GM13977 (cell line): ENCODE measurements at places on chromosomes 6 and 20.

DNA sequence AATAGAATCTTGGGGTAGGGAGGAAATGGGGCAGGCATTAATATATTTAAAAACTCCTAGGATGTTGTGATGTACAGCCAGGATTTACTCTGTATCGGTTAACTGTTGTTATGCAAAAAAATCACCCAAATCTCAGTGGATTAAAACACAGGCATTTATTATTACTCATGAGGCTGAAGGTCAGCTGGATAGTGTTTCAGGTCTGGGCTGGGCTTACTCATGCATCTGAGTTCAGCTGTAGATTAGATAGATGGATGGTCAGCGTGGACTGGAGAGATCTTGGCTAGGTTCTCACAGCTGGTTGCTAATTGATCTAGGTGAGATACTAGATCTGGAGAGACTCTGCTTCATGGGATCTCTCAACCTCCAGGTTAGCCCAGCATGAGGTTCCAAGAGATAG is 131.4 kb downstream of the BTBD3 start:
- DNase-seq = no peak

GRCh38 chr6:131015630-131016263 is 47.3 kb downstream of the EPB41L2 start:
- no peak for DNase-seq

- no peak for DNase-seq
Observed at GRCh38 chr6:1700278-1700967, 90.7 kb downstream of the FOXC1 start.

GRCh38 chr6:163354085-163354484 is 60.4 kb upstream of the QKI start:
- no peak for DNase-seq

GRCh38 chr6:12955956-12956355 is 239.4 kb downstream of the PHACTR1 start:
- DNase-seq = no peak

GRCh38 chr20:59822291-59823029 is 111.0 kb downstream of the SYCP2 start:
- no peak for DNase-seq

DNA sequence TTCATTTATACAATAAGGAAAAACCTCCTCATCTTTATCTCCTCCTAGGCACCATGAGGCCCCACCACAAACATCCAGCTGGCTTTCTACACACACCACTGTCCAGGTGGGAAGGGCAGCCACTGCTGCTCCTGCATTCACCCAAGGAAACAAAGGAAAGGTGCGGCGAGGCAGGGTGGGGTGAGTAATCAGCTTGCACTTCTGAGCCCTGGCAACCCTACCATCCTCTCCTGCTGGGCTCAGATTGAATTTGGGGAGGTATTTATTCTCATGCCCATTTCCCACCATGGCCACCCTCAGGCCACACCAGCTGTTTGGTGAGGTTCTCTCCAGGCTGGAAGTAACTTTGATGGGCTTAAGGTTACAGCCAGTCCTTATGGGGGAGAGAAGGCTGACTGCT is 31.2 kb upstream of the SPDEF start:
- DNase-seq = no peak

GRCh38 chr20:62382306-62383198 is 4.4 kb upstream of the RPS21 start:
- DNase-seq = peak; percentile 86

DNA sequence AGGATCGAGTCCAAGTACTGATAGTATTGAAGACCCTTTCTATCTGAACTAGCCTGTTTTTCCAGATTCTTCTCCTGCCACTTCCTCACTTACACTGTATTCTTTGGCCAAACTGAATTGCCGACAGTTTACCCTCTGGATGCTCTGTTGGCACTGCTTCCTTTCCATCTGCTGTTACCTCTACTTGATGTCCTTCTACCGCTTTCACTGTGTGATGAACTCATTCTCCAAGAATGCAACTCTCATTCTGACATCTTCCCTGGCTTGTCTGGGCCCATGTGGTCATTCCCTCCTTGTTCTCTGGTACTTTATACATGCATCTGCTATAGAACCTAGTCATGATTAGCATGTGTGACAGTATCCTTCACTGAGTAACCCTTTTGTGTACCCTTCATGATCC is 16.3 kb downstream of the RPRD1B start:
- no peak for DNase-seq

GRCh38 chr6:41679696-41680095 is 41.4 kb downstream of the MDFI start:
- DNase-seq = no peak

- DNase-seq = no peak
Observed at GRCh38 chr6:121780325-121781321, 345.2 kb downstream of the GJA1 start.

GRCh38 chr20:23367770-23368169 is 5.8 kb downstream of the GZF1 start:
- DNase-seq = no peak

DNA sequence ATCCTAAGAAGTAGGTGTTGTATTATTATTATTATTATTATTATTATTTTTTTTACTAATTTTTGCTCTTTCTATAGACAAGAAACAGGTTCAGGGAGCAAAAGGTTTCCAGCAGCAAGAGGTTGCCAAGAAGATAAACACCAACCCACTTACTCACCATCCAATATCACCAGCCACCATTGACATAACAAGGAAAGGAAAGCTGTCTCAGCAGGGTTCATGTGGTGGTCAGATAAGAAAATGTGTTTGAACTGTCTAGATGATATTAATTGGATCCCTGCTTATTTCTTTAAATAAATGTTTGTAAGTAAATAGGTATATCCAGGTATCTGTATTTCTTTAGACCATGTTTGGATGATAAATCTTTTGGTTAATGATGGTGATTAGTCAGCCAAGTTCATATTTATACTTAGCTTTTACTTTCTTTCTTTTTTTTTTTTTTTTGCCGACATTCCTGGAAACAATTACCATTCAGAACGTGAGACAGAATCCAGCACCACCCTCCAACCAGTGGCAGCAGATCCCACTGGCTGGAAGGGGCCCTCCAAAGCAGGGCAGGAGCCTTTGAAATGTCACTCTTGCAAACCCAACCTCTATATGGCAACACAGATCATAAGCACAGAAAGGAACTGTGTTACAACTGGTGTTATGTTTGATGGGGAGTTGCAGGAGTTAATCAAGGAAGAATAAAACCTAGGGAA is 139.2 kb upstream of the ECI2 start:
- DNase-seq = no peak

DNA sequence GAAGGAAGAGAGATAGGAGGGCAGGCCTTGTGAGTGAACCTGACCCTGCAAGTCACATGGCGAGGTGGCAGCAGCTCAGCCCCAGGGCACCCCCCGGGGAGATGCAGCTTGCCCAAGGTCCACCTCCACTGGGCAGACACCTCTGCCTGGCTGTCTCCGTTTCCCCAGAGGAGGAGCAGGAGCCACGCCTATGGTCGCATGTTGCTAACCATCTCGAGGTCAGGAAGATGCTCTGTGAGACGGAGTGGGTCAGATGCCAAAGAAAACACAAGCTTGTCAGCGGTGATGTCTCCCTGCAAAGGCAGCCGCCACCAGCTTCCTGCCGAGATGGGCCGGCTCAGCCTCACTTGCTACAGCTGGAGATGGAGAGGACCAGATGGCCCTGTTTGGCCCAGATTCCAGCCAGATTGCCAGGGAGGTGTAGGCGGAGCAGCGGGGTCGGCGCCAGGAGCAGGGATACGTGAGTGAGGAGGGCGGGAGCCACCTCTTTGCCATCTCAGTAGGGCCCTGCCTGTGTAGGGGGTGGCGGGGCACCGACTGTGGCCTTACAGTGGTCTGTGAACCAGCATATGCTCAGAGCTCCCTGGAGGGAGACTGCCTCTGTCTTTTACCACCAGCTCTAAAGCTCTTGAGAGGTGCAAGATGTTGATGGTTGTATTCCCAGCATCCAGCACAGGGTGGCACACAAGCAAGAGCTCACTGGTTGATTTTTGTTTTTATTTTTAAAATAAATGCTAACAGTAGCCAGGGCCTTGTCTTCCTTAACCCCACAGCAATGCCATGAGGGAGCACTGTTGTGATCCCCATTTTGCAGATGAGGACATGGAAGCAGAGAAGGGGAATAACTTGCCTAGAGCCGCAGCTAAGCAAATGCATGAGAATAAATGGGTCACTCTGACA is 42.9 kb upstream of the FAM83D start:
- DNase-seq = no peak

DNA sequence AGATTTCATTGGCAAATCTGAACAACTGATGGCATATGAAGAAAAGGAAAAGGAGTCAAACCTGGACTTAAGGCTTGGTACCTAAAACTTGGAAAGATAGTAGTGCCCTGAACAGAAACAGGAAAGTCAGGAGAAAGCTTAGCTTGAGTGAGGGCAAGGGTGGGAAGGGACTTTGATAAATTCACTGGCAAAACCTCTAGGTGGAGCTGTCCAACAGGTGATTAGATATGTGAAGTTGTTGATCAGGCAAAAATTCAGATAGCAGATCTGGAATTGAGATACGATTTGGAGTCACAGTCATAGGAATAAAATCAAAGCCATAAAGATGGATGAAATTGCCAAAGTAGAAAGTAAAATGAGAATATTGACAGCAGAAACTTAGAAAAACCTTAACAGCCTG is 16.1 kb upstream of the ZNF292 start:
- DNase-seq = peak; percentile 53

DNA sequence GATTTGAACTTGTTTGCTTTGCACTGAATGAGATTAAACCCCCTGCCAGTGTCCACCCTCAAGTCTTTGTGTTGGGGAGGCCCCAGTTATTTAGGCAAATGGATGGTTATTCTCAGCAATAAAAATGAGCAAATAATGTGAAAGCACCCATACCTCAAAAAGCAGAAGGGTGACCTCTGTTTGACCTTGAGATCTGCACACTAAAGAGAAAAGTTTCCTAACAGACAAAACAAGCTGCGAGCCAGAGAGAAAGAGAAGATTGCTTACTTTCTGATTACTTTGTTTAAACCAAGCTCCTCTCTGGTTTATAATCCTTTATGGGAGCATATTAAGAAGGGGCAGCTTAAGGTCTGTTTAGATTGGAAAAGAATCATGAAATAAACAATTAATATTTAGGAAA is 30.4 kb upstream of the TRERF1 start:
- no peak for DNase-seq

- no peak for DNase-seq
Observed at GRCh38 chr6:7773322-7773721, 47.4 kb downstream of the BMP6 start.

- DNase-seq = no peak
Observed at GRCh38 chr6:157454762-157455714, 74.0 kb downstream of the ZDHHC14 start.

DNA sequence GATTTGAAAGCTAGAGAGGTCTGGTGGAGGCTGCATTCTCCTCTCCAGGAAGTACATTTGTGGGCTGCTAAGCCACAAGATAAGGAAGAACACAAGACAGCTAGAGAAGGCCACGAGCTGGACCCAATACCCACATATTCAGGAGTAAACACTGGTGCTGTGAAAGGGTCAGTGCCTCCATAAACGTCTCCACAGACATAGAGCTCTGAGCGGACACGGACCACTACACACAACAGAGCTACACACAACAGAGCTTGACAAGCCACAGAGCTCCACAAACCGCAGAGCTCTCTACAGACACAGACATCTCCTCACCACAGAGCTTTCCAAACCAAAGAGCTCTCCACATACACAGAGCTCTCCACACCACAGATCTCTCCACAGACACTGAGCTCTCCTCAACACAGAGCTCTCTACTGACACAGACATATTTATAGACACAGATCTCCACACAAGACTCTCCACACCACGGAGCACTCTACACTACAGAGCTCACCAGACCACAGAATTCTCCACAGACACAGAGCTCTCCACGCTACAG is 51.9 kb downstream of the ERMARD start:
- no peak for DNase-seq

GRCh38 chr6:18741741-18742140 is 354.6 kb downstream of the RNF144B start:
- no peak for DNase-seq

DNA sequence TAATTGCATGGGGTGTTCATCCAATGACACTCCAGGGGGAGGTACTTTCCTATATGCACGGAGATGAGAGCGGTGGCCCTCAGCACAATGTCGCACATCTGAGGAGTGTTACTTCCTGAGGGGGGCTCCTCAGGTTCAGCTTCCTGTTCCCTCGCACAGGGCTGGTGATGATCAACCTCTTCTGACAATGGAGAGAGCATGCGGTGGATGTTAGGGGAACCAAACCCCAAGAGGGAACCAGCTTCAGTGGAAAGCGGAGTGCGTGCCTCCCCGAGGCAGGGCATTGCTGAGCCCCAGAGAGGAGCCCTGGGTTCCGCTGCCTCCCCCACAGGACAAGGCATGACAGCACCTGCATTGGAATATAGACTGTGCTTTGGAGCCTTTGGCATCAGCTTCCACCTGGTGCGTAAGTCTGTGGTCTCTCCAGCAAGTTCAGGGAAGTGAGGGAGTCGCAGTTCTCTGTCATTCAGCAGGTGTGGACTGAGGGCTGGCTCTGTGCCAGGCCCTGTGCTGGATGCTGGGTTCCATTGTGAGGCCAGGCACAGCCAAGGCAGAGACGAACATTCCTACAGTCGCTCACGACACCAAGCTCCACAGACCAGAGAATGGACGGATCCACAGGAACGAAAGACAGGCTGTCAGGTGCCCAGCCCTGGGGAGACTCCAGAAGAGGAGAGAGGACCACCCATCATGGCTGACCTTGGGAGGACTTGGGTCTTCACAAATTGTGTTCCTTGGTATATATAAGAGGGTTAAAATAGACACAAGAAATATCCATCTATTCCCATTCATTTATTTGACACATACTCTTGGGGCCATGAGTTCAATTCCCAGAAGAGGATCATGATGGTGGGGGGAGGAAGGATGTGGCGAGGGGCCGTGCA is 3.9 kb upstream of the ZNF831 start:
- no peak for DNase-seq

DNA sequence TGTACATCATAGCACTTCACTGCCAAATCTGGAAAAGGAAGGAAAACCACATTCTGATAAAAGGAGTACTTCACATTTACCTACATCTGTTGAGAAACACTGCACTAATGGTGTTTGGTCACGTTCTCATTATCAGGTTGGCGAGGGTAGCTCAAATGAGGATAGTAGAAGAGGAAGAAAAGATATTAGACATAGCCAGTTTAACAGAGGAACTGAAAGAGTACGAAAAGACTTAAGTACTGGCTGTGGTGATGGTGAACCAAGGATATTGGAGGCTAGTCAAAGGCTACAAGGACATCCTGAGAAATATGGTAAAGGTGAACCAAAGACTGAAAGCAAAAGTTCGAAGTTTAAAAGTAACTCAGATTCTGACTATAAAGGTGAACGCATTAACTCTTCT is 32.0 kb upstream of the GJA10 start:
- no peak for DNase-seq

DNA sequence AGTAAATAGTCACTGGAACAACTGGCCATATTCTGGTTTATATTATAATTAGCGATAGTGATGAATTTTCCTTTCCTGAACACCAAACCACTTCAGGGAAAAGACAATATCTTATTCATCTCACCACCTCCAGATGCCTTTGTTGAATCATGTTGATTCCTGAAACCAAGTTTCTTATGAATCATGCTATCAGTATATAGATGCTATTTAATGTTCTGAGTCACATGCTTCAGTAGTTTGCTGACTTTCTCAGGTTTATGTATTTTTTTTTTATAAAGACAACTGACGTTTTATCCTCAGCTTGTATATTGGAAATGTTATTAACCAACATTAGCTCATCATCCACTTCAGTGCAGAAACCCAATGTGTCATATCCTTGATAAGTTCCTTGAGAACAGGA is 710.2 kb upstream of the POU3F2 start:
- DNase-seq = no peak
